IPS-NIHi11 (cell line): ENCODE measurements at places on chromosomes 6 and 20.

DNA sequence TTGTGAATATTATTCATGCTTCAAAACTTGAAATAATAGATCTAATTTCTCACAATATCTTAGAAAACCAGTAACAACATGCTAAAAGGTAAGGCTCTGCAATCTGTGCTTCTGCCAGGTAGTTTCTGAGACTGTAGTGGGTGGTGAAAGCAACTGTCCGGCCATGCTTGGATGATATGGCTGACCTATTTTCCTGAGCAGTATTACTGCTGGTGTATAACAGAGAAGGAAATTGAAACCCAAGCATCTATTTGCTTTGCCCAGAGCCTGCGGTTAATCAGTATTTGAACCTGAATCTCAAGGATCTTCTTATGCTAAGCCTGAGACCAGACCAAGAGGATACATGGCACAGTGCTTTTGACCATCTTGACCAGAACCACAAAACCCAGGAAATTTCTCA, 563.8 kb downstream of the COL12A1 start:
- DNase-seq: no peak

DNA sequence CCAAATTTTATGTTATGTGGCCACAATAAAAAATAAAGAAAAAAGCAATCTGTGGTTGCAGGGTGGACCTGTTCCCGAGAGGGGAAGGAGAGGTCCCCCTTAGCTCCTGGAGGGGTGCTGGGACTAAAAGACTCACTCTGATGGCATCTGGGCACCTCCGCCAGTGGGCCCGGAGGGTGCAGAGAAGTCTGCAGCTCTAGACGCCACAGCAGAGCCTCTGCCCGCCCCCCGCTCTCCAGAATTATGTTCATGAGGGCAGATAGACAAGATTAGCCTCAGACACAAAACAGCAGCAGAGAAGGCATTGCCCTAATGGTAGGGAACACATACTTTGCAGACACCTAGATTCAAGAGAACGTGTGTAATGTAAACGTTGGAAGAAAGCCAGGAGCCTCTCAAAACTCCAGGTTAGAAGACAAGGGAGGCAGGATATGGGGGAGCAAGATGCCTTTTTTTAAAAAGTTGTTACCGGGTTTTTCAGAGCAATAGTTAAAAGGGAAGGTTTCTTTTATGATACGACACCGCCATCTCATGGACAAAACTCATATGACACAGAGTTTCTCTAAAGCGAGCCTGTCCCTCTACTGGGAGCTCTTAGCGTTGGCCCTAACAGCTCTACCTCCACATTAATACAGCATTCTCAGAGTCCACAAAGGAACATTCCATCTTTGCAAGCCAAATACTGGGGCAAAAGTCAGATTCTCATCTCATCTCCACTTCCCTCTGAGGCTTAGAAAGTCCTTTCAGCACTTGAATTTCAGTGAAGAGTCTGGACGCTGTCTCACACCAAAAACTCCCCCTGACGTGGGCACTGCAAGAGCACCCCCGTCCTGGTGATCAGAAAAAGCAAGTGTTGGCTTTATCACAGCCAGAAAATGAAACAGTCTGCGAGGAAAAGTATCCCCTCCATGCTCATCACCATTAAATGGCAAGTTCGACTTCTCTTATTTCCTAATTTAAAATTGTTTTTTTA, 47.2 kb downstream of the FOXF2 start:
- peak; percentile 85 for DNase-seq

GRCh38 chr6:170174771-170175643, 115.9 kb downstream of the DLL1 start:
- peak; percentile 4 for DNase-seq

- DNase-seq: peak; percentile 26
These were observed 388.0 kb downstream of the GJA1 start for GRCh38 chr6:121823437-121823851.

DNA sequence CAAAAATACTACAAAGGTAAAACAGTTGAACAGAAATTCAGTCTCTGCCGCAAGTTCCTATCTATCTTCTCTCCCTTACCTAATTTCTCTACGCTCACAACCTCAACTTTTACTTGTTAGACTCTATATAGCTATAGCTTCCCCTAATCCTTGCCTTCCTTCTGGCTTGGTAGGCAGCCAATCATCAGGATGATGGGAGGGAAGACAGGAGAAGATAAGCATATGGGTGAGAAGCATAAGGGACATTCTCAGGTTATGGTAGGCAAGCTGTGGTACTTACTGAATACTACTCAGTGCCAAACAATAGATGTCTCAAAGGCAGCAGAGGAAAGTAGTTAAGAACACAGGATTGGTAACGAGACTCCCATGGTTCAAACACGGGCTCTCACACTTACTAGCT, 7.8 kb downstream of the CCNC start:
- no peak for DNase-seq
